ENCODE measurements at places on chromosomes 1 and 21.

DNA sequence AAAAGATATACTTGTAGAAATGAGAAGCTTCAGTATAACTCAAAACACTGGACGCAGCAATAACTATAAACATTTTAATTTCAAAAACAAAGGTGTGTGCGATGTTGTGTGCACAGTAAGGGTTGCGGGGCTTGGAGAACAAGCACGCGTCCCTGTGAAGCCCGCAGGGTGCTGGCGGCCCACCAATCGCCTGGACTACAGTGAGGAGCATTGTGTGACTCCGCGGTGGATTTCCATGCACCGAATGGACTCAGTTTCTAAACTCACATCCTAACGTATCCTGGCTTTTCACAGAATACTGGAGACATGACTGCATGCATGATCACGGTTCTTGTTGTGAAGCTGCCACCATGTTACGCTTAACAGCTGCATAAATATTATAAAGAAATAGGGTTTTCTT lies 33.0 kb downstream of the NTPCR start:
- DNase-seq = no peak

DNA sequence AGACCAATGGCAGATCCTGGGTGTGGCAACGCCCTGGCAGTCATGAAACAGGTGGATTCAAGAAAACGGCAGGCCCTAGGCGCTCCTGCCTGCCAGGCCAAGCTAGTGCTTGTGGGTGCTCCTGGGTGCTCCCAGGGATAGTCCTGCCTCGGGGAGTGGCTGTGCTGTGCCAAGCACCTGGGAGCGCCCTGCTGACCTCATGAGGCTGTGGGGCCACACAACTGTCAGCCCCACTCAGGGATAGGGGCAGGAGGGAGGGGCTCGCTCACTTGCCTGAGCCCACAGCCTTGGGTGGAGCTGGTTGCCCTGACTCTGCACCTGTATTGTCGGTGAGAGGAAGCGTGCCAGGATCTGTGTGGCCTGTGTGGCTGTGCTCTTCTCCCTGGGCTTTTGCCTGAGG lies 9.4 kb downstream of the SNAP47 start:
- no peak for DNase-seq

- no peak for DNase-seq
Observed at GRCh38 chr1:214002060-214002459, 14.3 kb downstream of the PROX1 start.

DNA sequence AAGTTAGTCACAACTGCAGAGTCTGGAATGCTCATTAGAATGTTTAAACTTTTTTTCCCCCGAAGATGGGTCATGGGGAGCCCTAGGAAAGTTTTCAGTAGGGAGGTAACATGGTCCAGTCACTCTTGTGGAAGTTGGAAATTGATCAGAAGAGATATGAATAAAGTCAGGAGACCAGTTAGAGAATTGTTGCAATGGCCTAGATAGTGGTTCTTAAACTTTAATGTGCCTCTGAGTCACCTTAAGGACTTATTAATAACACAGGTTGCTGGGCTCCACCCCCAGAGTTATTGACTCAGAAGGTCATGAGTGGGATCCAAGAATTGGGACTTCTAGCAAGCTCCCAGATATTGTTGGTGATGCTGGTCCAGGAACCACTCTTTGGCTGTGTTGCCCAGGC lies 3.2 kb upstream of the TFAP2E start:
- no peak for DNase-seq
